ENCODE measurements at places on chromosomes 3 and 15.

DNA sequence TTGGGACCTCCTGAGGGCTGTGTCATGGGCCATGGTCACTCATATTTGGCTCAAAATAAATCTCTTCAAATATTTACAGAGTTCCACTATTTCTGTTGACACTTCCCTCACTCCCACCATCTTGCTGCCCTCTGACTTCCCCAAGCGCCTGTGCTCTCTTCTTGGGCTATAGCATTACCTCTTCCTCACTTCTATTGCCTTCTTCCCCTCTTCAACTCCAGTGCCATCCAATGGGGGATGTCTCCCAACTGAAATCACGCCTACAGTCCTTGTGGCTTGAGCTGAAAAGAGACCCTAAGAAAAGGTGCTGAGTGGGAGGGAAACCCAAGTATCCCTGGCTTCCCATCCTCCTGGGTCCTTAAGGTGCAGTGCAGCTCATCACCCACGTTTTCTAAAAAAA, 21.8 kb downstream of the UMPS start:
- DNase-seq, result no peak

DNA sequence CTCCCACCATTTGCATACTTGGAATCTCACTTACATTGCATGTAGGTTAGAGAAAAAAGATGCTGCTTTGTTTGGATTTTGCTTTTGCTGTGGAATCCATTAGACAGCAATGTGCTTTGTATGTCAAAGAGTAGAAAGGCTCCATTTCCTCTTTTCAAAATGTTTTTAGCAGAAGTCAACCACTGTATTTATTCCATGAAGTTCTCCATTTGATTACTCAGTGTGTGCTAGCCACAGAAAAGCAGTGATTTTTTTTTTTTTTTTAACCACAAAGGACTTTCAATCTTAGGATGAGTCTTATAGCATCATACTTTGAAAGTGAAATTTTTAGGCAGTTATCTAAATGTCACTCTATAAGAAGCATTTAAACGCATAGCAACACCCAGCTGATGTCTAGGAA, 285.0 kb upstream of the ADAMTS9 start:
- no peak for DNase-seq

DNA sequence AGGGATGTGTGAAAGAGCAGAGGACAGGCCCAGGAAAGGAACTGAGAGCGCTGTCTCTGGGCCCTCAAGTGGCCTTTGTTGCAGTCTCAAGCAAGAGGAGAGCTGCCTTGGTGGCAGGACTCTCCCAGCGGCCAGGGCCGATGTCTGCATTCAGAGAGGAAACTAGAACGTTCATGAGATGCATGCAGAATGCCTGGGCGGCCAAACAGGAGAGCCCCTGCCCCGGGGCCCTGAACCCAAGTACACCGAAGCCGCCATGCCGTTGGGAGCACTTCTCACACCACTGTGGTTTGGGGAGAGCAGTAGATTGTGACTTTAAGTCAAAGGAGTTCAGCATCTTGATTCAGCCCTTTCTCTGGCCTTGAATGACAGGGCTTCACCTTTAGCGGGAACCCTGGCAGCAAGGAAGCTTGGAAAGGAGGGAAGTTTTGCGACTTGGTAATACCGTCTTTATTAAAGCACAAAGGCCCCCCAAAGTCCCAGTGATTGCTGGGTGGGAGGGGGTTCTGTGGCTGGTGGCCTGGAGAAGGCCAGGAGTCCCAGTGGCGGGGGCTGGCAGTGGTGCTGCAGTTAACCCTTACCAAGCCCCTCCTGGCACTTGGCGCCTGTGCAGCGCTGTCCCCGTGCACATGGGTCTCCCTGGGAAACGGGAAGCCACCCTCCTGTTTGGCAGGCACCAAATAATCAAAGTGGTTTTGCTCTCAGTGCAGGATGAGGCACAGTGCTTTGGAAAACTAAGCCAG, 36.2 kb downstream of the SLC6A11 start:
- DNase-seq, result no peak

DNA sequence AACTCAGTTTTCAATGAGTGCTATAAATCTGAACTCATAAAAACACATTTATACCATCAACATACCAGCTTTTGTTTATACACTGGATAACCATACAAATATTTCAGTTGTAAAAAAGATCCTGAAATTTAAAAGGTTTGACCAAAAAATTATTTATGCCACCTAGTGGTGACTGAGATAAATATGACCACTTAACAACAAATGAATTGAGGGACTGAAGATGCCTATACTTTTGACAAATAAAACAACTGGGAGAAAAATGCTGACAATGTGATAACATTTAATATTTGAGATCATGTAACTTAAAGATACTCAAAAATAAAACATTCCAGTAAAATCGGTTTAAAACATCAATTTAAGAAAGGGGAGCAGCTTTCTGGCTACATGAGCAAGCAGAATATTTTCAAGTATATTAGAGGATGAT, 30.4 kb downstream of the ATG3 start:
- no peak for DNase-seq

- no peak for DNase-seq
Observed at GRCh38 chr3:45223889-45224727, 2.0 kb downstream of the TMEM158 start.

GRCh38 chr3:63585927-63586326, 66.5 kb upstream of the SNTN start:
- DNase-seq, result no peak

DNA sequence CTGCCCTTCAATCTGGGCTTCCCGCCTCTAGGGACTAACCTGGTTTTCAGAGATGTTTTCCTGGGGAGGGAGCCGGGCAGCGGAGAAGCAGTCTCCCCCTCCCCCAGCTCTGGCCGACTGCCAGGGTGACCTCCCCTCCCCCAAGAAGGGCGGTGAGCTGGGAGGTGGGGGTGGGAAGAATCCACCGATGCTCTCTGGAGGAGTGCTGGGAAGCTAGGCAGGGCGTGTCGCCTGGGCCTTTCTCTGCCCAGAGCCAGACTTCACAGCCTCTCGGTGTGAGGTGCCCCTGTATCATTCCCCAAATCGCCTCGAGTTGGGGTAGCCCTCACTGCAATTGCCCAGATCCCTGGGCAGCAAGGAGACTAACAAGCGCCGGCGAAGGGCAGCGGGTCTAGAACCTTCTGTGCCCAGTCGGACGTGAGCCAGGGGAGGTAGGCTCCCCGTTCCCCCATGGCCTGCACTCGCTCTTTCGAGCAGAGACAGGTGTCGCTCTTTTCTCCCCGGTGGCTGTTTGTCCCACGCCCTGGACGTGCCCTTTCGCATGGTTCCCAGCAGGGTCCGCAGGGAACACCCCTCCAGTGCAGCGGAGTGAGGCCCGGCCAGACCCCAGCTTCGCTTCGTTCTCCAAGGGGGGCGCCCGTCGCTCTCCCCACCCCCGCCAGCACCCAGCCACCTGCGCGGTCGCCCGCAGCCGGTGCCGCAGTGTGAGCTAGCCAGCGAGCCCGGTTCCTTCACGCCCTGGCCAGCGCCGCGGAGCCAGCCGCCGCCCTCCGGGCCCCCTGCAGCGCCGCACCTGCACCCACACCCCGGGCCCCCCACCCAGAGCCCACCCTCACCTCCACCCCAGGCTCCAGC, 1.1 kb downstream of the RAB6B start:
- DNase-seq, result no peak

- no peak for DNase-seq
Observed at GRCh38 chr15:82730022-82730530, 20.4 kb upstream of the AP3B2 start.

DNA sequence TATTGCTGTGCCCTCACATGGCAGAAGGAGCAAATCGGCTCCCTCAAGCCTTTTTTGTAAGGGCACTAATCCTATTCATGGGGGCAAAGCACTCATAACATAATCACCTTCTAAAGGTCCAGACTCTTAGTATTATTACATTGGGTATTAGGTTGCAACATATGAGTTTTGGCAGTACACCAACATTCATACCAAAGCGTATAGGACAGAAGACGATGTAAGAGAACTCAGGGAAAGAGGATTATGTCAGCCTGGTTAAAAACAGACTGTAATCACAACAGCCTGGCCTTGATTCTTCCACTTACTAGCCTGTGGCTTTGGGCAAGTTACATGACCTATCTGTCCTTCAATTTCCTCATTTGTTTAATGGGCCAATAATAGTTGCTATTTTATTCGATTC, 828.5 kb upstream of the NECTIN3 start:
- DNase-seq, result no peak
